NCI-H526 (cell line): ENCODE measurements at places on chromosomes 7 and 10.

DNA sequence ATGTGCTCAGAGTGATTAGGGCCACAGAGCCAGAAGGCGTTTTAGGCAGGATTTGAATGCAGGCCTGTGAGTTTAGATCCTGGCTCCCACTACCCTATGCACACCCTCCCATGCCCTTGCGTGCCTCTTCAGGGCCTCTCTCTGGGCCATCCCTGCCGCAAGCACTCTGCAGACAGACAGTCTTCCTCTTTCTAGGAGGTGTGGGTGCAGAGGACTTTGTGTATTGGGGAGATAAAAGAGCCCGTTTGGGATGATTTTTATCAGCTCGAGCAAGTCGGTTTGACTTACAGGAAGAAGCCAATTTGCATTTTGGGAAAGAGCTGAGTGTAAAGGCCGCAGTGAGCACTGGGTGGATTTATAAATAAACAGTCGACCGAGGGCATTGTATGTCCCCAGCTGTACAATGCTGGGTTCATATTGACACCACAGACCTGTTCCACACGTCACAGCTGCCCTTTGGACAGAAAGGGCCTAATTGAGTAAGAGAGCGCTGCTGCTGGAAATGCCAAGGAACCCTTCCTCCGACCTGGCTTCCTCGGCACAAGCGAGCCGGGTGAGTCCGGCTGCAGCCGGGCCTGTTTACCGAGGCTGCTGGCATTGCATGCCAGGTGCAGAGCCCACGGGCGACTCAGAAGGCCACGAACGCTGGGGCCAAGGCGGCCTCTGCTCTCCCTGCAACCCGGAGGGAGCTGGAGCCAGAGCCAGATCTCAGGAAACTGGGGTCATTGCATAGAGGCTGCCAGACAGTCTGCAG lies 25.1 kb downstream of the ZMIZ1 start:
- DNase-seq: peak; percentile 72

DNA sequence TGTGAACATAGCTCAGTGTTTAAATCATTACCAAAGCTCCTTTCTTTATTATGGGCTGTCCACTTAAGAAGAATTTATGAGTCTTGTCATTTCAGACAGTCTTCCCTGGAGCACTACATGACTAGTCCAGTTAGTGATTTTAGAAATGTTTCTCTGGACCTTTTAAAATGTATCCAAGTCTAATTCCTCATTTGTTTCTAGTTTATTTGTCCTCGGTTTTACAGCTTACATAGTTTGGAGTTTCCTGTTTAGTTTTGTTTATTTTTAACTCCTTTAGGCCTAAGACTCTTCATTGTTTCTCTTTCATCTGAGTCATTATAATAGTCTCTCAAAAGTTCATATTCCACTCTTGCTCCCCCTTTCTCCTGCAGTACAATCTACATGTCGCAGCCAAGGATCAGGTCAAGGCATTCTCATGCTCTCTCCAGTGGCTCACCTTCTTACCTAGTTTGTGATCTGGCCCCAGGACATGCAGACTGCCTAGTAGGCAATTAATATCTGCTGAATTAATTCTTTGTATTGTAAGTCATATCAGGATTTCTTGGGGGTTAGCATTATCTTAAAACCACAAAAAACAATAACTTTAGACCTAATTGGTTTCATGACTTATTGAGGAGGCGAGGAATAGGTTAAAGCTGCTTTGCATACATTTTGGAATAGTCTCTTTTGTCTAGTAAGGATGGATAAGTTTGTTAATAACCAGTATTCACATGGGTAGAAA lies 93.8 kb downstream of the MAPK8 start:
- no peak for DNase-seq

- DNase-seq: peak; percentile 40
These were observed 2.0 kb upstream of the KMT2E start for GRCh38 chr7:105011831-105012502.

DNA sequence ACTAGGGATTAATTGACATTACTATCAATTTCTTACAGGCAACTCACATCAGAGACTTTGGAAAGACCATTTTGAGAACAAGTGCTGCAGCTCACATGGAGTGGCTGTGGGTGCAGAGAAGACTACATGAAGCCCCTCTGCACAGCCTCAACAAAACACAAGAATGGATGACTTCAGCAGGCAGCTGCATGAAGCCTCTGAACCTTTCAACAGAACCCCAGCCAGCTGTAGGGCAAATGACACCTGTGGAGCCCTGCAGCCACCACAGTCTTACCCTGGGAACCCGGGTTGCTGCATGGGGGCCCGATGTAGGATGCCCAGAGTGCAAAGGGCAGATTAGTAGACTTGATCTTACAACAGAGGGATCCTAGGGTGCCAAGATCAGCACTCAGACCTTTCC lies 62.0 kb upstream of the CAMK2B start:
- no peak for DNase-seq

- no peak for DNase-seq
These were observed 192.3 kb downstream of the SUGCT start for GRCh38 chr7:40327113-40327512.

DNA sequence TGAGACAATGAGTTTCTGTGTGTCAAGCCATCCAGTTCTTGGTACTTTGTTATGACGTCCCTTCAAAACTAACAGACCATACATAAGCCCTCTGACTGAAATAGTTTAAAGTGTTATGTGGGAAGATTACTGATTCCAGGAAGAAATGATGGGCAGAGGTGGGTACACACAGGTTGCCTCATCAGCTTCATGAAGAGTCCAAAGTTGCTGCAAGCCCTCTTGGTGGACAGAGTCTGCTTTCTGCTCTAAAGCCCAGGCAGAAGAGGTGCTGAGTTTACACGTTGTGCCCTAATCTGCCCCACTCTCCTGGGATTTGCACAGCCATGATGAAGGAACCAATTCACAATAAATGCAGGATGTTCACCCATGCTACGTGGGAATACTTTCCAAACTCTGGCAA lies 187.4 kb downstream of the PARD3 start:
- peak; percentile 27 for DNase-seq

DNA sequence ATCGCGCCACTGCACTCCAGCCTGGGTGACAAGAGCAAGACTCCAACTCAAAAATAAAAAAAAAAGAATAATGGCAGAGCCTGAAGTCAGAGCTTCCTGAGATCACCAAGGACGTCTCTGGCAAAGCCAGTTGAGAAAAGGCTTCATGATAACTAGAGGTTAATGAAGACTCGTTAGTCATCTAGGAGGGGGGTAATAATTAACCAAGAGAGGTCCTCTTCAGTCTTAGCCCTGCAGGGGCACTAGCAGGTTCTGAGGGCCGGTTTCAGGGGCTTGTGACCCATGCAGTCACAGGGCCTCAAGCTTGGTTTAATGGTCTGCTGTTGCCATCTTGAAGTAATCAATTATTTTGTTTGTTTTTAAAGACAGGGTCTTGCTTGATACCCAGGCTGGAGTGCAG lies 28.6 kb upstream of the PROSER2 start:
- DNase-seq: no peak

DNA sequence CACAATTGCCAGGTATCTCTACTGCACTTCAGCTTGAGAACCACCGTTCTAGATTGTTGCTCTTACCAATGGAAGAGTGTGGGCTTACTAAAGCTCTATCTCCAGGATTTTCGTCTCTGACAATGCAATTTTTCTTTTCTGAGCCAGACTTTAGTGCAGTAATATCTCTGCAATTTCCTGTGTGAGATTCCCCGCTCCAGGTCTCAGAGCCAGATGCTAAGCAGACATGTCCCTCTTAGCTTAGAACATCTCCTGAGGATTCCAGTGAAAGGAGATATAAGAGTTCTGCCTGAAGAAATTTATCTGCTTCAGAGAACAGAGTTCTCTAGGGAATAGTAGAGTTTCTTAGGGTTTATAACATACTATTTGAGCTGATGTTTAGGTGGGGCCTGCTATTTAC lies 82.0 kb downstream of the SND1 start:
- no peak for DNase-seq

GRCh38 chr7:151875942-151876898 lies 695 bp downstream of the PRKAG2 start:
- DNase-seq: peak; percentile 41

DNA sequence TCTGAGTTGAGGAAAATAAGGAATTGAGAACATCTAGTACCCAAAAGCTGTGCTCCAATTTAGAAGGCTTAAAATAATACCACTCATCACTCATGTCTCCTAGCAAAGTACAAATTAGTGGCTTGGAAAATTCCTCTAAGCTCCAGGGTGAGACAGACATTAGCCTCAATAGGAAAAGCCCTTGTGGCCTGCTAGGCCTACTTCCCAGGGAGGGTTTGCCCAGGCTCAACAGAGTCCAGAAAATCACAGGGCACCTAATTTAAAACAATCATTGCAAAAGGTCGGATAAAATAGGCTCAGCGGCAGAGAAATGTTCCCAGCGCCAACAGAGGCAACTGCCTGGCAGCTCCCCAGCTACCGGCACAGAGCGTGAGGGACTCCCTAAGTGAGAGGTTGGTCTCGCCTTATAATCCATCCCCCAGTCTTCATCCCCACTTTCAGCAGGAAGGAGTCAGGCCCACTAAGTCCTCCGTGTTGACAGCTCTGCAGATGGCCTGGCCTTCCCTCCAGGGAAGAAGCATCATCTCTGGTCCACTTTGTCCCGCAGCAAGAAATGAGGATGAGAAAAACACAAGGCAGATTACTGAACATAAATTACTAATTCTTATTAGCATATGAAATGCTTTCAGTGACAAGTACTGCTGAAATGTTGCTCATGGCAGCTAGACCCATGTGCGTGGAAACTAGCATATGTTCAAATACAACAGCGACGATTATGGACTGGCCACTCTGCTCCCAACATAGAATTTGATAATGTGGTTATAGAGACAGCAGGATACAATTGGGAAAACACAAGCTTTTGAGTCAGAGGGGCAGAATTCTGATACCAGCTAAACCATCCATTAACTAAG lies 1177.7 kb upstream of the AUTS2 start:
- DNase-seq: no peak

DNA sequence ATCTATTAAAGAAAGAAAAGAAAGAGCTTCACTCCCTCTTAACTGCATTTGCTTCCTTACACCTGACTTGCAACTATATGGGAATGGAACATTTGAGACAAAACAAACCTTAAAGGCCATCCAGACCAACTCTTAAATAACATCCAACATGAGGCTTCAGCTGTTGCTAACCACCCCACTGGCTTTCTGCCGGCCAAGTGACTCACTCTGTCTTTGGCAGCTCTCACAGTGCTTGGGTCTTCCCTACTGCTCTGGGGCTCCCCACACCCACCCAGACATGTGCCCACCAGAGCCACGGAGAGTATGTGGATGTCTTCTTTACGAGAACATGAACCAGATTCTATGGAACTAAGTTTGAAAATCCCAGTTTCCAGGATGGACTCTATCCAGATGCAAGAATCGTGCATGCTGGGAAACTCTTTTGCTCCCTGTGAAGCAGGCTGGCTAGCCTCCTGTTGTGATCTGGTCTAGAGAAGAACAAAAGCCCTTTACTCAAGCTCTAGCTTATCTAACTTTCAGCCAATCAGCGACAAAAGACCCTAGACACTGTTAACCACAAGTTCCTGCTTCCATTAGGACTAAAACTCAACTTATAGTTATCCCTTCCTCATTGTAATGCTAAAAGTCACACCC lies 245.7 kb downstream of the TCERG1L start:
- no peak for DNase-seq

GRCh38 chr7:87658553-87658952 lies 30.4 kb downstream of the RUNDC3B start:
- no peak for DNase-seq

DNA sequence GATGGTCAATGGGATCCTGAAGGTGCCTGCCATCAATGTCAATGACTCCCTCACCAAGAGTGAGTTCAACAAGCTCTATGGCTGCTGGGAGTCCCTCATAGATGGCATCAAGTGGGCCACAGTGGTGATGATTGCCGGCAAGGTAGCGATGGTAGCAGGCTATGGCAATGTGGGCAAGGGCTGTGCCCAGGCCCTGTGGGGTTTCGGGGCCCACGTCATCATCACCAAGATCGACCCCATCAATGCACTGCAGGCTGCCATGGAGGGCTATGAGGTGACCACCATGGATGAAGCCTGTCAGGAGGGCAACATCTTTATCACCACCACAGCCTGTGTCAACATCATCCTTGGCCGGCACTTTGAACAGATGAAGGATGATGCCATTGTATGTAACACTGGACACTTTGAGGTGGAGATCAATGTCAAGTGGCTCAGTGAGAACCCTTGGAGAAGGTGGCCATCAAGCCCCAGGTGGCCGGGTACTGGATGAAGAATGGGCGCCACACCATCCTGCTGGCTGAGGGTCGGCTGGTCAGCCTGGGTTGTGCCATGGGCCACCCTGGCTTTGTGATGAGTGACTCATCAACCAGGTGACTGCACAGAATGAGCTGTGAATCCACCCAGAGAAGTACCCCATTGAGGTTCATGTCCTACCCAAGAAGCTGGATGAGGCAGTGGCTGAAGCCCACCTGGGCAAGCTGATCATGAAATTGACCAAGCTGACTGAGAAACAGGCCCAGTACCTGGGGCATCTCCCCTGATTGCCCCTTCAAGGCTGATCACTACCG lies 63.0 kb upstream of the ANTXRL start:
- DNase-seq: no peak

GRCh38 chr10:9450801-9451200 lies 1396.3 kb downstream of the GATA3 start:
- no peak for DNase-seq

- DNase-seq: peak; percentile 67
These were observed 12.9 kb upstream of the HOXA2 start for GRCh38 chr7:27115221-27116026.

GRCh38 chr7:12493407-12493806 lies 77.1 kb upstream of the SCIN start:
- DNase-seq: no peak

- DNase-seq: no peak
These were observed 56.6 kb downstream of the ELMO1 start for GRCh38 chr7:37391791-37392672.

GRCh38 chr10:51244748-51245490 lies 170.6 kb downstream of the PRKG1 start:
- no peak for DNase-seq

DNA sequence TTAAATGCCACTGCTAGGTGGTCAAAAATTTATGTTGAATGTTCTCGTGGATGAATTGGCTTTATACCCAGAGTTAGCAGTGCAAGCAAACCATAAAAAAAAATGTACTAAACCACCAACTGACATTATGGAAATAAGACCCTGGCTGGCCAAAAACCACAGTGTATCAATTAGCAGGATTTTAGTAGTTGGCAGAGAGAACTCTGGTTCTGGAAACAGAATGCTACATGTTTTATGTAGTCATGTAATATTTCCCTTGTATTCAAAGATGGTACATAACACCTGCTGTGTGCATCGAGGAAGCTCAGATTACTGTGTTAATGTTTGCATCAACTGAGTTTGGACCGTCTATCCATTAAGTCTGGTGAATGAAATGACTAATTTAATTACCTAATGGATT lies 618.5 kb downstream of the CCSER2 start:
- peak; percentile 97 for DNase-seq

DNA sequence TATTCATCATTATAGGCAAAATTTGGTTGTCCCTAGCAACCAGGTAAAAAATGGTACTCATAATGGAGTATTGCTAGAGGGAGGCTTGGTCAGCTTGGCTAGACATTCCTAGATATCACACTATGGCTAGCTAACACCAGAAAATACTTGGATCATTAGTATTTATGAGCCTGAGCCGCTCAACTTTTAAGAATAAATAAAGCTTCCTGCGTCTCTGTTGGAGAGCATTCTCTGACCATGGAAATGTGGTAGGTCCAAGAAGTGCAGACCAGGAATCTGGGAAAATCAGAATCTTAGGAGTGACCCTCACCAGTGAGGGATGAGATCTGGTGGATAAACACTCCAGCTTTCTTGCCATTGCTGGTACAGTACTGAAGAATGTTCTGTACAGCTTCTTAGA lies 157.6 kb upstream of the AGR3 start:
- no peak for DNase-seq

- no peak for DNase-seq
These were observed 94.5 kb downstream of the INPP5A start for GRCh38 chr10:132632091-132632561.
